CD4-positive, alpha-beta T cell treated with Interleukin-4 for 4 hours (primary cell): ENCODE measurements at places on chromosomes 3 and 15.

GRCh38 chr15:48250640-48251076 is 44.6 kb downstream of the SLC12A1 start:
- no peak for DNase-seq

DNA sequence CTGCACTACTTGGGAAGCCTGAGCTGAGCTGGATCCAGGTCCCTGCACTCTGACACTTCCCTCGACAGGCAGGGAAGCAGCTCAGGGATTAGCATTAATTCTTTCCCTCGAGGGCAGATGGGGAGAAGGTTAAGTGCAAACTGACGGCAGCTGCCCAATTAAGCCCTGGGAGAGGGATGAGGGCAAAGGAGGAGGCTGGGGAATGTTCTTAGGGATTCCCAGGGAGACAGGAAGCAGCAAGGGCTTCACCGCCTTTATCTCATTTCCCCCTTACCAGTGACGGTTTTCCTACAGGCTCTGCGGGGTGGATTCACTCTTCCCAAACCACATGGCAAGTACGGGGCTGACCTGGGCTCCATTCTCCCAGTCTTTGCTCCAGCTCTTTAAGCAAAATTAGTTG is 519.0 kb upstream of the PROK2 start:
- DNase-seq, result no peak

GRCh38 chr15:52717481-52717880 is 38.3 kb upstream of the ATOSA start:
- no peak for DNase-seq

DNA sequence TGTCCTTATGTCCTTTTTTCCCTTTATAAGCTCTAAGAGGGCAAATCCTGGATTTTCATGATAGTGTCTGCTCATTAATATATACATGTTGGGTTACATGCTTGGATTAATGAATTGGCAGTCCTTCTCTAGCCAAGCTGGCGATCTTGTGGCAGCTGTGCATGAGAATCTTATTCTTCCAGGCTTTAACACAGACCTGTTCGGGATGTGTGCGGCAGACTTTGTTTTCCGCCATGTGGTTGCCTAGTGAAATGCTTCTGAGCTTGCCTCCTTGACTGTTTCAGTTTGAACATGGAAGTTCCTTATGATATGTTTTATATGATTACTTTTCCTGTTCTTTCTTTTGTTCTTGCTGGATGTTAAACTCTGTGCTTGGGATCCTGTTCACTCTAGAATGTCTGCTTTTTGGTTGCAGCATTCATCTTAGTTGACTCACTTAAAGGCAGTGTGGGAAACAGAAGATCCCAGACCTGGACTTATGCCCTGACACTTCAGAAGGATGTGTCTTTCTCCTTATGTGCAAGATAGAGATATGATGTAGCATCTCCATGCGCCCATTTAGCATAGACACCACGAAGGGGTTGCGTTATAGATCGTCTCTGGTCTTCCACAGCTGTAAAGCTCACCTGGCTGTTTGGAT is 7.2 kb downstream of the CHCHD6 start:
- no peak for DNase-seq

DNA sequence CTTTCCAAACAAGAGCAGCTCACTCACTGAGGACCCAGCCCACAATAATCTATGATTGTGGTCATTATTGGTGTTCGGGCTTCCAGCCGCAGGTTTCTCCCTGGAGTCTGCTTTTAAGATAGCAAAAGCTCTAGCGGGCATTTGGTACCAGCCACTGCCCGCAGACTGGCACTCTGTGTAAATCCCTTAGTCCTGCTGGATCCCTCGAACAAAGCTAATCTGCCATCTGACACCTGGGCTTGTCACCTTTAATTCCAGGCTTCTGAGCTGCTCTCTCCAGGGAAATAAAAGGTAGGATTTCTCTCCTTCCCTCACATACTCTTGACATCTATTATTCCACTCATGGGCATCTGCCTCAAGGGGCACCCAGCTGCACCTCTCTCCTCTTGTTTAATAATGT is 158.7 kb downstream of the PDCD6IP start:
- DNase-seq, result no peak
